ENCODE measurements at places on chromosomes 6 and 20.

- no peak for DNase-seq
Measured at GRCh38 chr20:36355469-36356171, 49.5 kb downstream of the DLGAP4 start.

GRCh38 chr6:111829998-111830397, 43.3 kb downstream of the FYN start:
- no peak for DNase-seq

GRCh38 chr6:148999929-149000468, 253.2 kb downstream of the UST start:
- DNase-seq, result no peak

DNA sequence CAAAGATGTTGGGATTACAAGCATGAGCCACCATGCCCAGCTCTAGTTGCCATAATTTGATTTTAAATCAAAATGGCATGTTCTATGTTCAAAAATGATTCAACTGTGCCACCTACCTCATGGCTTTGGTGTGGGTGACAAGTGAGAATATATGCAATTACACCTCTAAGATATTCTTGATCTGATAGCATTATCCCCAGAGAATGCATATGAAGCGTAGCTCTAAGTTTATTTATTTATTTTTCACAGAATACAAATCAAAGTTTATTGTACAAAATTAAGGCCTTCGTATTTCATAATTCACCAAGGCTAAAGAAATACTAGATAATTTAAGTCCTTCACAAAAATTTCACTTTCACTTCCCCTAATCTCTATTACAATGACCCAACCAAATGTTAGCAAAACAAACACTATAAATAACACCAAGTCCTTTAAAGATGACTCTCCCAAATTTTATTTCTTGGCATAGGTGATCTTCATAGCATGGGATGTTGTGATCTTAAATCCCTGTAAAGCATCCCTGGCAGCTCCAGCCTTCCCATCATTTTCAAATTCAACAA, 205.9 kb upstream of the TAB2 start:
- no peak for DNase-seq

- no peak for DNase-seq
Measured at GRCh38 chr6:169454204-169454871, 200.7 kb upstream of the THBS2 start.

- DNase-seq, result peak; percentile 36
Measured at GRCh38 chr6:8131265-8131897, 29.0 kb upstream of the EEF1E1 start.

GRCh38 chr6:33014841-33015634, 5.6 kb upstream of the HLA-DOA start:
- DNase-seq, result peak; percentile 40

- DNase-seq, result no peak
Measured at GRCh38 chr6:21887231-21888185, 294.0 kb downstream of the SOX4 start.

DNA sequence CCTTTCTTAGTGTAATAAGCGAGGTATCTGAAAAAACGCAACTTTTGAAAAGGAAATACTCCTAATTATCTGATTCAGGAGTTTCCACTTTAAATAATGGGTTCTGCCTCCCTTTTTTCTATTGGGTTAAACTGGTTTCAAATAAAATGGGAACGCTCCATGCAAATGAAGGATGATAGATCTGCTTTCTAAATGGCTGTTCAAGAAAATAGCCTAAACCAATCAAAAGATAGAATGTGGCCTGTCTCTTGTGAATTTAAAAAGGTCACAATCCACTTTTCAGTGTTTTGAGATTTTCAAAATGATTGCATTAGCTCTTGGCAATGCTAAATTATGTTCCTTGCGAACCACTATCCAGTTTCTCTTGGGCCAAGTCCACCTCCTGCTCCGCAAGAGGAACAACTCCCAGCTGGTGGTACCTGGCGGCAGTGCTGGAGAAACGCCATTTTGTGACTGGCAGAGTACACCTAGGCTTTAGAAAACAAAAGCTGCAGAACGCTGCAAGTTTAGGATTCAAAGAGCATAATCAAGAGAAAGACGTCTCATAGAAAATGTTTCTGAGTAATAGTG, 56.7 kb downstream of the TRIM38 start:
- no peak for DNase-seq

- DNase-seq, result peak; percentile 36
Measured at GRCh38 chr20:20369250-20370093, 1.6 kb downstream of the INSM1 start.

Data from stimulated activated naive CD8-positive, alpha-beta T cell treated with anti-CD3 and anti-CD28 coated beads, Interleukin-15, Interleukin-2, amounts not matched to agents 100 U/mL and 50 U/mL, for 24 hours (primary cell).